ENCODE measurements at places on chromosomes 1 and 21. TPM values are rescaled to one million over a fixed set of nuclear protein-coding genes. Genes with fewer than 3 reads are reported as not detected.

The MAP3K7CL gene
- total RNA-seq = 8.6 TPM

The TRNP1 gene
- total RNA-seq = not detected

The TBX19 gene
- total RNA-seq = 2.9 TPM

The BCL10 gene
- 27.3 TPM for total RNA-seq

DNA sequence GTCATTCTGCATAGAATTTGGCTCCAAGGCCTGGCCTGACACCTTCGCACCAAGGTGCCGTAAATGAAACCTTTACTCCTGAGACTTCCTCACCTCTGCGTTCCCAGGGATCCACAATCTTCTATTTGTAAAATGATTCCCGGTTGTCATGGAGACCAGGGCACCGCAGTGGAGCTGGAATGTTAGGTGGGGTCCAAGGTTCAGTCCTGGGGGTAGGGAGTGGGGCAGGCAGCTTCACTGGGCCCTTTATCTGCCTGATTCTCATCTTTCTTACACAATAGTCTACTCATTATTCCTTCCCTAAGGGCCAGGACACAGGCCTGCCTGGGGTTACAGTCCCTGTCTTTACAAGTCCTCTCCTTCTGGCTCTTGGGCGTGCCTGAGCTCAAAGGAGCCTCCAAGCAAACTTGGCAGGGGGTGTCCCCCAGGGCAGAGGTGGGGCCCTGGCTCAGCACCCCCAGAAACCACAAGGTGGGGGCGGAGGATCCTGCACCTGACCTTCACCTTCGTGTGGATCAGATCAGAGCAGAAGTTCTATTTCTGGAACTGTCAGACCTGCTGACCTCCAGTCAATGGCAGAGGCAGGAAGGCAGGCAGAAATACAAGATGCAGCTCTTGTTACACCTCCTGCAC lies 51.1 kb downstream of the RIPK4 start:
- no peak for DNase-seq

DNA sequence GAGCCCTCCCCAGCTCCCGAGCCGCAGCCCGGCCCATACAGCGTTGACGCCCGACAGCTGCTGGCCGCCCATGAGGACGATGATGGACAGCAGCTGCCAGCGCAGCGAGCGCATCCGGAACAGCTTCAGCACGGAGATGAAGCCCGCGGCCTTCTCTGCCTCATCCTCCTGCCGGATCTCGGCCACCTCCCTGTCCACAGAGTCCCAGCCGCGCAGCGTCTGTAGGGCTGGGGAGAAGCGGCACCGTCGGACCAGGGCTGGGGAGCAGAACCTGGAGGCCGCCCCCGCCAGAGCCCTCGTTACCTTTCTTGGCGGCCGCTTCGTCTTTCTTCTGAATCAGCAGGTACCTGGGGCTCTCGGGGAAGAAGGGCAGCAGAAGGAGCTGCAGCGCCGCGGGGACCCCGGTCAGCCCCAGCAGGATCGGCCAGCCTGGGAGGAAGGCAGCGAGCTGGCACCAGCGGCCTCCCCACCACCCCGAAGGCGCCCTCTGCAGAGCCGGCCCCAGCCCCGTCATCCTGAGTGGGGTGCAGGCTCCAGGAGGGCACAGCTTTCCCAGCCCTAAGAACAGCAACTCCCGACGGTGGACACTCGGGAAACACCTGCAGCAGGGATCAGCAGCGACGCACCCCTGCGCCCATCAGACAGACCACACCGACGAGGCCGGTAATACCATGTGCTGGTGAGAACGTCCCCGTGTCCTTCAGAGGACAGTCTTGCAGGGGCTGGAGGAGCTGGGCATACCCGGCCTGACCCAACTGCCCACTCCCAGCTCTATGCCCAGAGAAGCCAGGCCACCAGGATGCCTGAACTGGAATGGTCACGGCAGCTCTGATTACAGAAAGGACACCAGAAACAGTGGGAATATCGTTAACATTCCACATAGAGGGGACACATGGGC lies 13.8 kb upstream of the SLC2A7 start:
- no peak for DNase-seq

DNA sequence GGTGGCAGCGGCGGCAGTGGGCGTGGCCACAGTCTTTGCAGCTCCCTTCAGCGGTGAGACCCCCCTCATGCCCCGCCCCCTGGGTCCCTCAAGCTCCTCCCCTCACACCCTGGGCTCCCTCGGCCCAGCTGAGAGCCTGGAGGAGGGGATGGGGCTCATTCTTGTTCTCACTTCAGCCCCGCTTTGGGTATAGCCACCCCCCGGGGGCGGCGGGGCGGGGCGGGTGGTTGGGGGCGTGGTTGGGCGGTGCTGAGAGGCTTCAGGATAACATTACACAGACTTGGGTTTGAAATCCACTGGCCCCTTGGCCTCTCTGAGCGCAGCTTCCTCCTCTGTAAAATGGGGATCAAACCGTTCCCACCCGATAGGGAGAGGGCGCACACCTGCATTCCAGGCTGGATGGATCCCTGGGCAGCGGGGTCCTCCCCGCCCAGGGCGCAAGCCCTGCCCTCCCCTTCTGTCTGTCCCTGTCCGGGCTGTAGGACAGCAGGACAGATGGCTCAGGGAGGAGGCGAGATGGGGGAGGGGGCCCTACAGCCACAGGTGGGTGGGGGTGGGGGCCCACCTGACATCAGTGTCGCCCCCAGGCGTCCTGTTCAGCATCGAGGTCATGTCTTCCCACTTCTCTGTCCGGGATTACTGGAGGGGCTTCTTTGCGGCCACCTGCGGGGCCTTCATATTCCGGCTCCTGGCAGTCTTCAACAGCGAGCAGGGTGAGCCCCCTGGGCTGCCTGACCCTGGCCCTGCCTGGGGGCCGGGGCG lies 5.1 kb downstream of the CLCNKA start:
- DNase-seq = no peak

- DNase-seq = no peak
These were observed 23.0 kb upstream of the PRSS38 start for GRCh38 chr1:227792216-227793078.

GRCh38 chr1:207987164-207987563 lies 76.2 kb upstream of the CD34 start:
- DNase-seq = no peak

GRCh38 chr1:14373081-14373758 lies 225.3 kb upstream of the KAZN start:
- DNase-seq = no peak

GRCh38 chr1:60762176-60762575 lies 320.2 kb upstream of the NFIA start:
- no peak for DNase-seq

GRCh38 chr1:89759036-89759435 lies 61.8 kb upstream of the LRRC8D start:
- no peak for DNase-seq

- no peak for DNase-seq
These were observed 136.4 kb upstream of the FAM78B start for GRCh38 chr1:166302989-166303758.

- no peak for DNase-seq
These were observed 118.5 kb downstream of the MATN1 start for GRCh38 chr1:30604801-30605440.

All from activated naive CD4-positive, alpha-beta T cell treated with anti-CD3 and anti-CD28 coated beads, Interleukin-2, amount 50 U/mL, for 72 hours (primary cell).